Activated CD4-positive, alpha-beta memory T cell treated with anti-CD3 and anti-CD28 coated beads, Interleukin-2, amount 10 ng/mL, durations not matched to agents 7 days and 5 days (primary cell): ENCODE measurements at places on chromosomes 2 and 18. TPM values are rescaled to one million over a fixed set of nuclear protein-coding genes. Genes with fewer than 3 reads are reported as not detected.

- peaks cover 14% of the 10 kb centered on the region for H3K4me1 ChIP-seq
- no peak overlapping the region for H3K27ac ChIP-seq
- DNase-seq = no peak
- H3K27me3 ChIP-seq = peaks cover 3% of the 10 kb centered on the region
- H3K4me3 ChIP-seq = no peak overlapping the region
- H3K36me3 ChIP-seq = no peaks in the 10 kb centered on the region
These were observed 7.0 kb upstream of the CLIP4 start for GRCh38 chr2:29108225-29108624.

GRCh38 chr2:168574856-168575630 lies 119.0 kb downstream of the CERS6 start:
- H3K4me1 ChIP-seq = no peaks in the 10 kb centered on the region
- no peaks in the 10 kb centered on the region for H3K36me3 ChIP-seq
- H3K27ac ChIP-seq = no peak overlapping the region
- H3K4me3 ChIP-seq = no peak overlapping the region

DNA sequence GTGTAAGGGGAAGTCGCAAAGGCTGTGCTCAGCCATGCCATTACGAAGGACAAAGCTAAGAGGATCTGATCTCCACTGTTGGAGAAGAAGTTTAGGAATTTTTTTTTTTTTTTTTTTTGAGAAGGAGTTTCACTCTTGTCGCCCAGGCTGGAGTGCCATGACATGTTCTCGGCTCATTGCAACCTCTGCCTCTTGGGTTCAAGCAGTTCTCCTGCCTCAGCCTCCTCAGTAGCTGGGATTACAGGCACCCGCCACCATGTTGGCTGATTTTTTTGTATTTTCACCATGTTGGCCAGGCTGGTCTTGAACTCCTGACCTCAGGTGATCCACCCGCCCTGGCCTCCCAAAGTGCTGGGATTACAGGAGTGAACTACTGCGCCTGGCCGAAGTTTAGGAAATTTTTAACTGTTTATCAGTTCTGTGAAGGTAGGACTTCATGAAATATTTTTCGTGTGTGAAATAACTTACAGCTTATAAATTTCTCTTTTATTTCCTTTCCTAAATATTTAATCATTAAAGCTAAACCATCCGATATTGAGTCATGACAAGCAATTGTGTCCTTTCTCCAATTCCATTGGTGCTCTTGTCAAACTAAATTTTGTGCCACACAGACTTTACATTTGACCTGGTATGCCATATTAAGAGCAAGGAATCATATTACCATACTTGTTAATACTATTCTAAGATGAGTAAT lies 22.2 kb downstream of the DDX1 start:
- no peaks in the 10 kb centered on the region for H3K27me3 ChIP-seq
- H3K27ac ChIP-seq = no peak overlapping the region
- H3K4me1 ChIP-seq = no peaks in the 10 kb centered on the region
- H3K36me3 ChIP-seq = peaks cover 42% of the 10 kb centered on the region
- DNase-seq = no peak

SERPINB13 gene
- not detected for total RNA-seq

- peaks cover 19% of the 10 kb centered on the region for H3K4me1 ChIP-seq
- no peaks in the 10 kb centered on the region for H3K27me3 ChIP-seq
- no peaks in the 10 kb centered on the region for H3K36me3 ChIP-seq
- no peak overlapping the region for H3K4me3 ChIP-seq
These were observed 47.0 kb downstream of the TSHZ1 start for GRCh38 chr18:75257605-75258004.

UGT1A3 gene
- total RNA-seq = not detected

DNA sequence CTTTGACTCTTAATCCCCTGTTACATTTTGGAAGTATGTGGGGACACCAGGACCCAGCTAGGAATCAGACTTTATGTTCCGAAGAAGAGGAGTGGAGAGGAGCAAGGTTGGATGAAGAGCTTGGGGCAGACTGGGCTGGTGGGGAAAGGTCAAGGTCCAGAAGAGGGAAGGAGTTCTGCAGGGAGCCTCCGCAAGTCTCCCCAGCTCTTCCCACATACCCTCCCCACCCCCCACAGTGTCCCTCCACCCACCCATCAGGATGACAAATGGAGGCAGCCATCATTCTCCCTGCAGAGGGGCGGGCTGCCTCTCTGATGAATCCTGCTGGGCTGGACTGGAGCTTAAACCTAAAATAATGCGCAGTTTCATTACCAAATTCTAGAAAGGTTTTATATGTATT lies 77.2 kb downstream of the ACKR3 start:
- no peak overlapping the region for H3K4me3 ChIP-seq
- H3K36me3 ChIP-seq = no peaks in the 10 kb centered on the region
- no peaks in the 10 kb centered on the region for H3K4me1 ChIP-seq
- peak; percentile 1 for DNase-seq

DNA sequence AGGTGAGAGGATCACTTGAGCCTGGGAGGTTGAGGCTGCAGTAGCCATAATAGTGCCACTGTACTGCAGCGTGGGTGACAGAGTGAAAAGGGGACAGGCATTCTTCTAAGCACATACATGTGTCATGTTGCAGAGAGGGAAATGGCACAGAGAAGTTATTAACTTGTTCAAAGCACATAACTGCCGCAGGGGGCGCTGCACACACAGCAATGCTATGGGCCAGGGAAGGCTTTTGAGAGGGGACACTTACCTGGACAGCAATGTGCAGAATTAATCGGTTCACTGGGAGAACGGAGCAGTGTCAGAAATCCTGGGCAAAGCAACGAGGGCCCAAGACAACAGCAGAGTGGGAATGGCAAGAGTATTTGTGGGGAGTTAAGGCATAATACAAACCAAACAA lies 2.4 kb downstream of the SCYGR8 start:
- no peak for DNase-seq
- H3K27ac ChIP-seq = no peak overlapping the region
- H3K4me1 ChIP-seq = no peaks in the 10 kb centered on the region
